HS-27A (cell line): ENCODE measurements at places on chromosomes 2 and 18.

GRCh38 chr18:56248610-56249235 is 389.7 kb downstream of the TXNL1 start:
- no peak for DNase-seq

- DNase-seq = no peak
Observed at GRCh38 chr2:33492399-33493134, 16.1 kb downstream of the RASGRP3 start.

GRCh38 chr2:49973917-49974368 is 819.6 kb upstream of the FSHR start:
- DNase-seq = no peak

GRCh38 chr18:57649556-57650500 is 28.2 kb upstream of the NARS1 start:
- no peak for DNase-seq

DNA sequence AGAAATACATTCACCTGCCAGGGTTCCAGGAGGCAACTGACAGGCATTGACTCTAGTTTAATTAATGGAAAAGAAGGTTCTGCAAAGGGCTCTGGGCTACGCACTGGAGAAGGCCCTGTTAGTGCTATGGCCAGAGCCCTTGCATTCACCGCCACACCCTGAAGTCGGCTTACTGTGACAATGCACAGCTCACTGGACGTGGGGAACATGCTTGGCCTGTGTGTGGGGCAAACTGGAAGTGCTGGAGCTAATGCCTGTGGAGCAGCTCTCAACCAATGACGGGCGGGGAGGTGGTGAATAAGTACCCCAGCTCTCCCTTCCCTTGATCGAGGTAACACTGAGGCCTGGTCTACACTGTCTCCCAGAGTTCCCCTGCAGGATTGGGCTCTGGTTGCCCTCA is 209.8 kb downstream of the HAUS1 start:
- DNase-seq = no peak

GRCh38 chr2:61938511-61938910 is 33.0 kb downstream of the COMMD1 start:
- no peak for DNase-seq

DNA sequence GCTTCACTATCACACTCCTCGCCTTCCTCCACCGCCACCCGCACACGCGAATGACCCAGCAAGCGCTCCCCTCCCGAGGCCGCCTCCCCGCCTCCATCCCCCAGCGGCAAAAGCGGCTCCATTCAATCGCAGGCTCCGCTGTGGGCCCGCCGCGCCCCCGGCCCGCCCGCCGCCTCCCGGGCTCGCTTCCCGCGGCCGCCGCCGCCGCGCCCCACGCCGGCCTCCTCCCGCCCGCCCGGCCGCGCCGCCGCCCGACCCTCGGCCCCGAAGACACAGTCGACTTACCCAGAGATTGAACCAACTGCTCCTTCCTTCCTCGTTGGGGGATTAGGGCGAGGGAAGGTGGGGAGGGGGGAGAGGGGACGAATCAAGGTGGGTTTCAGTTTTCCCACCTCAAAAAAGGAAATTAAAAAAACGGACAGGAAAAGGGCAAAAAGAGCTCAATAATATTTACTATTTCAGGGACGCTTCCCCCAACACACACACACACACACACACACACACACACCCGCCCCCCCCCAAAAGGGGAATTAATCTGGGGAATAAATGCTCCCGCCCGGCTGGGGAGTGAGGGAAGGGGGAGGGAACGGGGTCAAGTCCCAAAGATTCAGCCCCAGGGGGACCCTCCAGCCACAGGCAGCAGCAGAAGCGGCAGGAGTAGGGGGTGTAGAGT is 743 bp downstream of the XPO1 start:
- DNase-seq = no peak

DNA sequence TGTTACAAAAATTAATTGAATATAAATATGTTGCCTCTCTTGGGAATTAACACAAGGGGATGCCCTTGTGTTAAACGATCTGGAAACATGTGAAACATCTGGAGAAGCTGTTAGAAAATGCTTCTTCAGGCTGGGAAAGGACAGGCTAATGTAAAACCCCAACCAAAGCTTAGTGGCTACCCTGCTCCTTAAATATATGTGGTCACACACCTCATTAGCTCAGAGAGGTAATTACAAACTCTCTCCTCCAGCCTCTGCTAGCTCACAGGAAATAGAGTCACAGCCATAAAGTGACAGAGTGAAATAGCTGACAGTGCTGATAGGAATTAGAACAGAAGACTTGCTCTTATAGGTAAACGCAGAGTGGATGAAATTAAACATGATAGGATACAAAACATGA is 155.9 kb downstream of the RAB3GAP1 start:
- DNase-seq = no peak

GRCh38 chr18:3354506-3354905 is 92.6 kb downstream of the MYL12B start:
- no peak for DNase-seq

- DNase-seq = no peak
Observed at GRCh38 chr2:207088839-207089238, 76.9 kb downstream of the KLF7 start.

DNA sequence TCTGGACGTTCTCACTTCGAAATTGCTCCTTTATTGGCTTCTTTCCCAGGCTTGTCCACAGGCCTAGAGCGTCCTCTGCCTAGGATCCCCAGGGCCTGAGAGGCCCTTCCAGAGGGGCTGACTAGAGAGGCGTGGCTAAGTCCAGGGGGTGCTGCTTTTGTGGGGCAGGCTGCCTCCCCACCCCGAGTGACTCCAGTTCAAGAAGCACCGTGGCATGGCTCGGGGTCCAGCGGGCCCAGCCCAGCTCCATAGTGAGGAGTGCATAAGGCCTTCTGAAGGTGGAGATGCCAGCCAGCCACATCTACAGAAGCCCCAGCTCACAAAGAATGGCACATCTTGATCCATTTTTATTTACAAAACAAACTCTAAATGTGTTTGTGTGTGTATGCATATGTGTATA is 44.8 kb upstream of the POMC start:
- DNase-seq = no peak

DNA sequence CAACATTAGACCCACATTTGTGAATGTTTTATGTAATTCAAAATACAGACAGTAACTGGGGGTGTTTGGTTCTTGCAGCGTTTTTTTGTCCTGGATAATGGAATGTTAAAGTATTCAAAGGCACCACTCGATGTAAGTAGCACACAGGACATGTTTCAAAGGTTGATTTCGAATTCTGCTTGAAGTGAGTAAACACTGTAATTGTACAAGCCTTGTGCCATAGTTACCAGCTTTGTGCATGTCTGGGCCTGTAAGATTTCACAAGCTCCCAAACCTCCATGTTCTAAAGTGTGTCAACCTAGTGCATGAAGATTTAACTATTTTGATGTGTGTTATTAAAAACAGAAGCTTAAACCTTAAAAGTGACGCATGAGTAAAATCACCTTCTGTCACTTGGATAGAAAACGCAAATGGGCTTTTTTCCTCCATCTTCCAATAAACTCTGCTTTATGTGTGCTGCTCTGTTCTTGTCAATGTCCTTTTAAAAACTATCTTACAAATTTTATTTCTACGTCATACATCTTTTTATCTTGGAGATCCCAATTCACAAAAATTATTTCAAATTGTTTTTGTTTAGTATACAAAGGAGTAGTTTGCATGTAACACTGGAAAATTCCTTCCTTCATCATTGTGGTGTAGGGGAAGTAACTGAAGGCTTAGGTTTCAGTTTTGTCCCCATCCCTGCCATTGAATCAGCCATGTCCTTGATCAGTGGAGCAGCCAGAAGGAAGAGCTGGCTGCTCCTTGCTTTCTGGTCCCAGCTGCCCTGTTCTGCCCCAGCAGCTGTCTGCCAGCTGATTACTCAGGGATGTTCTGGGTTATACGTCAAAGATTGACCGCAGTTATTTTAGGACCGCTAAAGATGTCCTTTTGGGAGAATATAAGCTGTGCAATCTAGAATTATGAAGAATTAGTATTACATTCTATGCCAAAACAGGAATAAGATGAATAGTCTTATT is 119.2 kb downstream of the PRKRA start:
- no peak for DNase-seq

DNA sequence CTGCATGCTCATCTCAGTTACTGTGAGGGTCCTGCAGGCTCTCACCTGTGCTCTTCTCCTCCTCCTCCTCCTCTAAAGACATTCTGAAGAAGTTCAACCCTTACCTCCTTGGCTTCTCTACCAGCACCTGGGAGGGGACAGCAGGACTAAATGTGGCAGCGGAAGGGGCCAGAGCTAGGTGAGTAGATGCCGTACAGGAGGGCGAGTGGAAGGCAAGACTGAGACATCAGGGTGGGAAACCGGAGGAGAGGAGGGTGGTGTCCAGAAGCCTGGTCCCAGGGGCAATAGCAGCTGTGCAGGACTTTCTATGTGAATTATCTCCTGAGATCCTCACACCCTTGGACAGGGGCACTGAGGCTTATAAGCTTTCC is 124.9 kb downstream of the PLB1 start:
- no peak for DNase-seq

GRCh38 chr2:46304635-46305034 is 7.4 kb downstream of the EPAS1 start:
- DNase-seq = no peak

- DNase-seq = no peak
Observed at GRCh38 chr18:44838971-44839666, 158.4 kb downstream of the SETBP1 start.

DNA sequence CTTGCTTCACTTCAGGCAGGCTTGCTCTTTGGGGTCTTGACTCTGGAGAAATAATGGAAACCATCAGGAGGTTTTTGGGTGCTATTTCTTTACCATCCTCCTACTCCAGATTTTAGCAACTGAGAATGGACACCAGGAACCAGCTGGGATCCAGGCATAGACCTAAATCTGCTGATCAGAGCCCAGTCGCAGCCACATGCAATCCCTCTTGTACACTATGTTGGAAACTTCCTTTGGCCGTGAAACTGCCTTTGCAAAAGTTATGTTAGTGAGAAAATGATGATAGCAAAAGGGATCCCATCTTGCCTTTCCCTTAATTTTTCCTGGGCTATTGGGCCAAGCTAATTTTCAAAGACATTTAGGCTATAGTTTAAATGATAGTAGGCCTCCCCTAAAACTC is 158.8 kb upstream of the ARL4C start:
- DNase-seq = no peak

DNA sequence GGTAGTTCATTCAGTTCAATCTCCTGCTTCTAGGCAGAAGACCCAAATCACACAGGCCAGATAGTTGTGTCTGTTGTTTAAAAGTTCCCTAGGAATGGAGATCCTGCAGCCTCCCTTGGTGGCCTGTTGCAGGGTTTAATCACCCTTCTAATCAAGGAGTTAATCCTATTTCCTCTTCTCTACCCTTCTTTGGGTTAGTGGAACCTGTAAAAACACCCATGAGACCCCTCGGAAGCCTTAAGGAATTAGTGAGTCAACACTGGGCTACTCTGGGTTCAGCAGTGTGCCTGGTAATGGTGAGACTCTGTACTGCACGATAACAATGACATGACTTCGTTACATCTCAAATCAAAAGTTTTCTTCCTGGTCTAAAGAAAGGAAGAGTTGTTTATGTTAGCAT is 217.6 kb upstream of the NRP2 start:
- no peak for DNase-seq

DNA sequence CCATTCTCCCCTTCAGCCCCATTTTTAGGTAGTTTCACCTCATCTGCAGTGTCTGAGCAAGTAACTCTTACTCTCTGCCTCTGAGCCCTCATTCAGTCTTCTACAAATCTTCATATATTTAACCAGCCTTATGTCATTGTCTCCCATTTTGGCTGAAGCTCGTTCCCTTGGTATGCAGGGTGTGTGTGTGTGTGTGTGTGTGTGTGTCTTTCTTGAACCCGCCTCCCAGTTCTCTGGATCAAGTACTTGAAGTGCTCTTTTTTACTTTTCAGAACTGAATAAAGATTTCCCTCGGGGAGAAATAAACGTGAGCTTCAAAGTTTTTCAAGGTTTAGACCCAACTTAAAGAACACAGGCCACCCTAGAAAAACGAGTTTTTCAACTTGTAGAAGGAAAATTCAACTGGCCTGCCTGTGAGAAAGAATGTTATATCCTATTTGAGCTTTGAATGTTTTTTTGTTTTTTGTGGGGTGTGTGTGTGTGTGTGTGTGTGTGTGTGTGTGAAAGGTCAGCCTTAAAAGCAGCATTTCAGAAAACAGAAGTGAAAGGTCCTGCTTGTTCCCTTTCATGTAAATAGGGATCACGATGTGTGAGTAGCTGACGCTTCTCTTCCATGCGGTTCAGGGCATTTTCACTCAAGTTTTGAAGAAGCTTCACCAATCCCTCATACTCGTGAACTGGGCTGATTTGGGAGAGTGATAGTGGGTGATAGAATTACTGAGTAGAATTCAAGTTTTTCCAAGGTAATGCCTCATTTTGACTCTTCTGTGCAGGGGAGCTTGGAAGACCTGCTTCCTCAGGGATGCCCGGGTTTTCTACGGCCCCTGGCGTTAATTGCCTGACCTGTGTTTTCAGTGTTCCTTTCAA is 50.6 kb upstream of the EML6 start:
- no peak for DNase-seq

GRCh38 chr2:237692601-237693290 is 65.4 kb downstream of the LRRFIP1 start:
- no peak for DNase-seq

DNA sequence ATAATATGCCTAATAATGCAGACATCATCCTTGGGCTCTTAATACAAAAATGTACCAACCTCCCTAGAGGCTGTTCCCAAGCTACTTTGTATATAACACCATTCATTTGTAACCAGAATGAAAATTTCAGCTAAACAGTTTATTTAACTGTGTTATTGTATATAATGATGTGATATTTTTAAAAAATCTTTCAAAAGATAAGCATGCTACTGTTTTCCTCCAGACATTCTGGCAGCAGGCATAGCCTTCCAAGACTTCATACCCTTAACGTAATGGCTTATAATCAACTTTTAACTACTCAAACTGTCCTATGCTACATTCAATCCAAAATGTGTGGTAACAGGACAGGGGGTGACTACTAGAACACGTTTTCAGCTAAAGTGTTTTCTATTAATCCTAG is 21.2 kb downstream of the CFAP221 start:
- no peak for DNase-seq

DNA sequence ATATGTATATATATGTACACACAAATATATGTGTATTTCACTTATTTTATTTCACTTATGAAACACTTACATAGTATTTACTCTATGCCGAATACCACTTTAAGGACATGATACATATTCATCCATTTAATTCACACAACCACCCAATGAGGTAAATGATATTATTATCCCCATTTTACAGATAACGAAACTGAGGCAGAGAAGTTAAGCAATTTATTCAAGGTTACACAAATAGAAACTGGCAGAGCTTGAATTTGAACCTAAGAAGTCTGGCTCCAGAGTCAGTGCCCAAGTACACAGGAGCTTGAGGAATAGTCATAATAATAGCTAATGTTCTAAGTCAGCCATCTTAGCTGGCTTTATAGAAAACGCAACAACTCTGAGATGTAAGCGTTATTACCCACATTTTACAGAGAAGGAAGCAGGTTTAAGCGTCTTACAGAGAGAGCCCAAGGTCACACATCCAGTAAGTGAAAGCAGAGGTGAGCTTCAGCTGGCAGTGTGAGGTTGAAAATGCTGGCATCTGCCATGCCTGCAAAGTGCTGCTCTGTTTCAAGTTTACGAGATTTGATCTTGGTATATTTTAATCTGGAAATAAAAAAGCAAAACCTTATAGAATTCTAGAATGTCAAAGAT is 326.9 kb downstream of the LPIN1 start:
- no peak for DNase-seq
